ENCODE measurements at places on chromosomes 3 and 15.

DNA sequence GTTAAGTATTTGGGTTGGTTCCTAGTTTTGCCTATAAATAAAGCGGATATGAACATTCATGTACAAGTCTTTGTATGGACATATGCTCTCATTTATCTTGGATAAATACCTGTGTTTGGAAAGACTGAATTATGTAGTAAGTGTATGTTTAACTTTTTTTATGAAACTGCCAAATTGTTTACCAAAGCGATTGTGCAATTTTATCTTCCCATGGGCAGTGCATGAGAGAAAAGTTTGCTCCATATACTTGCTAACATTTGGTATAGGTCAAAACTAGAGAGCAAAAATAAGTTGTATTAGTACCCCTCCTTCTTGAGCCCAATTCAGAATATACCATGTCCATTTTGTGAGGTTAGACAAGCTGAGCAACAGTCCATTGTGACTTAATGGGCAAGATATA, 502.6 kb downstream of the SQOR start:
- DNase-seq, result no peak

GRCh38 chr3:75294124-75294523, 370.0 kb upstream of the FRG2C start:
- no peak for DNase-seq

- DNase-seq, result no peak
Observed at GRCh38 chr3:55567615-55568014, 80.5 kb upstream of the WNT5A start.

DNA sequence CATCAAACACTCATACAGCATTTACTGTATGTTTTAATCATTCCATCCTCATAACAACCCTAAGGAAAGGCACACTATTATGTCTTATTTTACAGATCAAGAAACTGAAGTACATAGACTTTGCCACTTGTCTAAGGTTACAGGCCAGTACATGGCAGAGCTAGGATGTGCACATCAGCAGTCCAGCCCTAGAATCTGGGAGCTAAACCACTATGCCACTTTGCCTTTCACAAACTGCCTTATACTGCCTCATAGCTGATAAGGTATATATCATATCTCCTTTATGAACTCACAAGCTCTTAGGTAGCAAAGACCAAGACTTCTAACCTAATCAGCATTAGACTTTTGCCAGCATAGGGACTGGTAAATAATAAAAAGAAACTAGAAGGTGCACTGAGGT, 49.1 kb downstream of the MYO9A start:
- no peak for DNase-seq

GRCh38 chr3:172246107-172246844, 202.0 kb downstream of the GHSR start:
- DNase-seq, result no peak

DNA sequence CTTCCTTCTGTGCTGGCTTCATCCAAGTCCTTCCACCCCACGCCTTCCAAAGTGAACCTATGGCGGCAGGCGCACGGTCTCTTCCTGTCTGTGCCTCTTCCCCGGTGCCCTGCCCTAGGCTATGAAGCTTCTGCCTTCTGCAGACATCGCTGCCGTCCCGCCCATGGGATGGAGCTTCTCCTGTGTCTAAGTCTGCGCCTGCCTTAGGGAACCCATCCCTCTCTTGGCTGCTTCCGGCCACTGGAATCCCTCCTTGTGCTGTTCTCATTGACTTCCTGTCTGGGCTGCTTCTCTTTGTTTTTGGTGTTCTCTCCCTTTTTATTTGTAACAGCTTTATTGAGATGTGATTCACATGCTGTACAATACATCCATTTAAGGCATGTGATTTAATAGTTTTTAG, 17.2 kb downstream of the CHCHD6 start:
- no peak for DNase-seq

All from activated T-helper 1 cell treated with Interleukin-2 at 50 U/mL for 16 hours (primary cell).